ENCODE measurements at places on chromosomes 6 and 20. TPM values are rescaled to one million over a fixed set of nuclear protein-coding genes. Genes with fewer than 3 reads are reported as not detected.

DNA sequence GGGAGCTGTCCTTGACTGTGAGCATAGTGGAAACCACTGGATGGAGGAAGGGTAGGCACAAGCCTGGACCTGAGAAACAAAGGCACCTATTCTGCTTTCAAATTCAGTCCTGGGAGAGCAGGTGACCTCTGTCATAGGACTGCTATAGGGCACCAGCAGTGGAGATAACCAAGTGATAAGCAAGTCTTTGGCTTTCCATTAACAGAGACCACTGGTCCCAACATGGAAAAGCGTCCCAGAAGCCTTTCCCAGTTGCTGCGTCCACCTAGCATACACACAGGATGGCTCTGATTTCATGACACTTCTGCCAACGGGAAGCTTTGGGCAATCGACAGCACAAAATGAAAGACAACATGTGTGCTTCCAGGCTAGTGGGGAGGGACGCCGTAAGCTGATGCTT is 8.9 kb downstream of the SLC22A3 start:
- H3K27ac ChIP-seq: no peak overlapping the region
- no peak for DNase-seq
- H3K4me1 ChIP-seq: no peaks in the 10 kb centered on the region
- H3K36me3 ChIP-seq: no peaks in the 10 kb centered on the region
- peaks cover 4% of the 10 kb centered on the region for H3K27me3 ChIP-seq
- H3K4me3 ChIP-seq: no peak overlapping the region

DNA sequence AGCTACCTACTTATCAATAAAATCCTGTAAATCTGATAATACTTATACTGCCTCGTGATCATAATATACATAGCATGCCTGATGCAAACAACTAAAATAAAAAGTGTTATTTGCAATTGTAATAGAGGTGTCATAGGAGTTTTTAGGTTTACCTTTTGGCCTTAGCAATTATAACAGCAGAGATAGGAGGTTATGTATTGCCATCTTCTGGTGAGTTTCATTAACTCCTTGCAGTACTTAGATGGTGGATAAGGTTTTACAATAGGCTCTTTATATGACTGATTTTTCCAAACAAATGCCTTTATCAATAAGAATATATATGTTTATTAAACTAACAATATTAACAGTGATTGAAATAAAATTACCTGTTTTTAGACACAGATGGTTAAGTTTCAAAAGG is 27.8 kb upstream of the MYCT1 start:
- no peaks in the 10 kb centered on the region for H3K4me1 ChIP-seq
- no peak overlapping the region for H3K4me3 ChIP-seq
- no peak for DNase-seq
- H3K27ac ChIP-seq: no peak overlapping the region
- no peaks in the 10 kb centered on the region for H3K36me3 ChIP-seq
- H3K27me3 ChIP-seq: no peaks in the 10 kb centered on the region

ZHX3 gene
- 15.3 TPM for total RNA-seq

RNF144B gene
- 0.98 TPM for total RNA-seq

DNA sequence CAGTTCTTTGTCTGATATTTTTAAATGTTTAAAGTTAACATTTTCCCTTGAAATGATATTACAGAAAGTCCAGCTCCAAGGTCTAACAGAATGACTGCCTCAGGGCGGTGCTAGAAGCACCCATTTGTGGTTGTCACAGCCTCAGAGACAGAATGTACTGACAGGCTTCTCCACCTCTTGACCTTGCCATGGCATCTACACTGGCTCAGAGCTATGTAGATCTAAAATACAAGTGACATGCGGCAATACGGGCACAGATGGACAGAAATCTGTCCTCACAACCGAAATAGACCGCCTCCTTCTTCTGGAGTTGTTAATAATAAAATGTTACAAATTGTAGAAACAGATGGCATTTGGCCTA is 167.2 kb upstream of the THEMIS start:
- H3K4me3 ChIP-seq: no peak overlapping the region
